Daoy (cell line): ENCODE measurements at places on chromosomes 6 and 20. TPM values are rescaled to one million over a fixed set of nuclear protein-coding genes. Genes with fewer than 3 reads are reported as not detected.

DNA sequence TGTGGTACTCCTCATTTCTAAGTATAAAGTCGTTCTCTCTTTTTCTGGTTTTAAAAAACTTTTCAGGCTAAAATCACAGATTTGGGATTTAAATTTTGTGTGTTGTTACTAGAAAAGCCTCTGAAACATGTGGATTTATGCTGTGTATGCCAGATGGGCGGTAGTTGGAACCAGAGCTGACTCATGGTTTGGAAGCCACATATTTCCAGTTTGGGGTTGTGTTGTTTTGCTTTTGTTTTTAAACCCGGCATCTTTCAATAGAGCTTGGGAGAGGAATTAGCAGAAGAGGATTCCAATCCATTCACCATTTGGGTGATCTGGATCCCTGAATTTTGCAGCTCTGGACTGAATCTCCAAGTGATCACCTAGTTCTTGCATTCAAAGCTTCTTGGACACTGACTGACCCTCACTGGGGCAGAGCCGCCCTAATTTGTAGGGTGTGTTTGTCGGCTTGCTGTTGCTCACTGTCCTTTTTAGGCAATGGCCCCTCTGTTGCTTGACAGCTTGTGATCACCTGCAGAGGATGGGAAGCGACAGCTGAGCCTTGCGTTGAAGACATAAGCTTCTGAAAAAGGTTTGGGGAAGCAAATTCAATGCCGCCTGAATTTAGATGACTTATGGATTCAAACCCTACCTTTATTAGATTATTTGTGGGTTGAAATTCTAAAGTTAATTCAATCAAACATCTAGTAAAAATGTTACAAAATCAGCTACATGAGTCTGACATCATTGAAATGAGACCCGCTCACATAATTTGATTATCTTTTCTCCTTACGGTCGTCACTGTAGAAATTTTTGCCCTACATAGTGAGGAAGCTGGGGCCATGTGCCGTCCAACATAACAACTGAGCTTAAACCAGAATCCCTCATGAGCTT, 79.9 kb upstream of the CD83 start:
- peak; percentile 74 for DNase-seq

- DNase-seq, result peak; percentile 78
Measured at GRCh38 chr6:112253841-112254816, at the start of gene LAMA4. TSS of gene LAMA4 (minus strand) at chr6:112254567. CDS start at chr6:112254150, 417 bp downstream.

DNA sequence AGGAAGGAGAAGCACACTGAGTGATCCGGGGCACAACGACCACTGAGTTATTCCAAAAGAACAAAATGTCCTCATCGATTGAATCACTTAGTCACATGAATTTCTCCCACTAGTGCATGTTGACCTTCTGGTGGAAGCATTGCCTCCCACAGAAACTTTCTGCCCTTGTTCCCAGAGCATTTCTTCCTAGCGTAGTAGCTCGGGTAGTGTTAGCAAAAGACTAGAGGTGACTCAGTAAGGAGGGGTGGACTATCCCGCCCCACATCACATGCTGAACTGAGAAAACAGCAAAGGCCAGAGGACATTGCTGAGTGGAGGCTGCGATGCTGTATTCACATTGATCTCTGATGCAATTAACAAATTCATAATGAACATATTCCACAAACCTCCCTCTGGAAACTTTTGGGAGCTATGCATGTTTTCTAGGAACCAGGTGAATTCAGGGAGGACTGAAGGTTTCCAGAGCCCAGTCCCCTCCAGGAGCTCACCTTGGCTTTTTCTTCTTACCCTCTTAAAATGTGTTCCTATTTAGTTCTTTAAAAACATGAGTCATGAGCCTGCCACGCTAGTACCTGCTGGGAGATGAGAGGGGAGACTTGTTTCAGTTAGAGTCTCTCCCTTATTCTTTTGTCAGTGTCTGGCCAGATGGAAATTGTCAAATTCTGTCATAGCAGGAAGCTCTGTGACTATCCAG, 507.9 kb downstream of the CDH26 start:
- no peak for DNase-seq

DNA sequence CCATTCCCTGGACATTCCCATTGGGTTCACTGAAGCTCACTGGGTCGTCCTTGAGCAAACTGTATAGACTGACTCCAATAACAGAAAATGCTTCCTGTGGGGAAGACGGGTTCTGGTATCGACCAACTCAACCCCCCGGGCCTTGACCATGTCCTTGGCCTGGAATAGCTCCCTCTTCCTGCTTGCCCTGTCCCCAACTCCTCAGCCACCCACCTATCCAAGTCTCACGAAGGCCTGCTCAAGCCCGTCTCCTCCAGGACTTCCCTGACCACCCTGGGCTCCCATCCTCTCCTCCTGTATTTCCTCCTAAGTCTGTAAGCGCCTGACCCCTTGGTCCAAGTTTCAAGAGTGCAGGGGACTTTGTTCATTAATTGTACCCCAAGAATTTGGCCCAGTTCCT, 2.8 kb upstream of the HMGA1 start:
- DNase-seq, result no peak

- DNase-seq, result no peak
Measured at GRCh38 chr6:122749451-122750050, 30.0 kb upstream of the FABP7 start.

- no peak for DNase-seq
Measured at GRCh38 chr6:124867121-124867520, 95.1 kb upstream of the RNF217 start.

- DNase-seq, result no peak
Measured at GRCh38 chr6:99887066-99887465, 107.0 kb downstream of the MCHR2 start.

DNA sequence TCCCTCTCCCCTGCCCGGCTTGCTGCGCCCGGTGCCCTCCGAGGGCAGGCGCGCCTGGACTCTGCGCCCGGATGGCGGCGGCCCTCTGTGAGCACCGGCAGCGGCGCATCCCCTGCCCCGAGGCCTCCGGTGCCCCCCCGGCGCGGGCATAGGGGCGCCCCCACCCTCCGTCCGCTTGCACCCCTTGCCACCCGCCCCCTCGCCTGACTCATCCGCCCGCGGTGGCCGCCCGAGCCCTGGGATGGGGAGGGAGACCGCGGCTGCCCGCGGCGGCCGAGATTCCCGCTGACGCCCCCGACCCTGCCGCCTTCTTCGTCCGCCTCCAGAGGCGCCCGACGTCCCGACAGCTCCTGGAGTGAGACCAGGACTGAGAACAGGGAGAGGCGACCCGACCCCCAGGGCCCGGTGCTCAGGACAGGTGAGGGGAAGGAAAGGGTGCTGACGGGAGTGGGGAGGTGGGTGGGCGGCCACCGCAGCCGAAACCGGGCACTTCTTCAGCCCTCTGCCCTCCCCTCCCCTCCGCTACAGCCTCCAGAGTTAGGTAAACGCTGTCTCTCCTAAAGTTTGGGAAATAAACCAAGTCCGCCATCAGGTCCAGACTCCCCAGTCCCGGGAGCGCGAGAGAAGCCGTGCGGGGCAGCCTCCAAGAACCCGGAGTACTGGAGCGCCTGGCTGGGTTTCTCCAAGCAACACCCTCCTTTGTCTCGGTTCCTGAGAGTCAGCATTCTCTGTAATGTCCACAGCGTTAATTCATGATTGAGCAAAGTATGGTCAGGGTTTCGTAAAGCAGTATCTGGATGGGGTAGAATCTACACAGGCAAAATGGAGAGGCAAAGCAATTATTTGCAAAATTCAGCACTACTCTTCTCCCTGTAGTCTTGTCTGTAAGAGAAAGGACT, 539 bp downstream of the TMEM200A start:
- no peak for DNase-seq

GRCh38 chr6:107815846-107816245, 8.3 kb downstream of the SCML4 start:
- DNase-seq, result no peak

SLC35D3 gene
- not detected in 2 replicates for total RNA-seq

UBE2C gene
- 167 and 200 TPM in 2 replicates for total RNA-seq
